Activated CD4-positive, alpha-beta T cell treated with anti-CD3 and anti-CD28 coated beads, Interleukin-2, amount 10 ng/mL, durations not matched to agents 24 days and 14 days (primary cell): ENCODE measurements at places on chromosomes 5 and 9. TPM values are rescaled to one million over a fixed set of nuclear protein-coding genes. Genes with fewer than 3 reads are reported as not detected.

DNA sequence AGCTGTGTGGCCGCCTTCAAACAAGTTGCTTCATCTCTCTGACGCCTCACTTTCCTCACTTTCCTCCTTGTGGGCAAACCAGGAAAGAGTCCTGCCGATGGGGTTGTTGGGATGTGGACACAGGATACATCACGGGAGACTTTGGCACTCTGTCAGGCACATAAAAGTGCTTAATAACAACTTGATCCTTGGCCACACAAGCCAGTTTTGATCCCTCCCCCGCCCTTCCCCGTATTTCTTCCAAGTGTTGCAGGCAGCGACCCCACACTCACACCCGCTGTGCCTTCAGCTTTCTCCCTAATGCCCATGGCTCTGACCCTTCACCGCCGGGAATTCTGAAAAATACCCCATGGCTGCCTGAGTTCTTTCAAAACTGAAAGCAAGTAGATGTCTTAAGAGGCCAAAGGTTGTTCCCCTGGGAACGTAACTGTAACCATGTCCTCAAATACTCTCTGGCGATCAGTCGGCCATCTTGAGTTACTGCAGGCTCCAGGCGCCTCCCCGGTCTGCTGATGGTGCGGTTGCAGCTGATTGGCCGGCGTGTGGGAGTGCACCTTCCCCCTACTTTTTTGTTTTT, 59.8 kb downstream of the ARHGEF37 start:
- DNase-seq, result no peak

Gene SREK1IP1
- 31.1 and 34.8 TPM in 2 replicates for total RNA-seq

DNA sequence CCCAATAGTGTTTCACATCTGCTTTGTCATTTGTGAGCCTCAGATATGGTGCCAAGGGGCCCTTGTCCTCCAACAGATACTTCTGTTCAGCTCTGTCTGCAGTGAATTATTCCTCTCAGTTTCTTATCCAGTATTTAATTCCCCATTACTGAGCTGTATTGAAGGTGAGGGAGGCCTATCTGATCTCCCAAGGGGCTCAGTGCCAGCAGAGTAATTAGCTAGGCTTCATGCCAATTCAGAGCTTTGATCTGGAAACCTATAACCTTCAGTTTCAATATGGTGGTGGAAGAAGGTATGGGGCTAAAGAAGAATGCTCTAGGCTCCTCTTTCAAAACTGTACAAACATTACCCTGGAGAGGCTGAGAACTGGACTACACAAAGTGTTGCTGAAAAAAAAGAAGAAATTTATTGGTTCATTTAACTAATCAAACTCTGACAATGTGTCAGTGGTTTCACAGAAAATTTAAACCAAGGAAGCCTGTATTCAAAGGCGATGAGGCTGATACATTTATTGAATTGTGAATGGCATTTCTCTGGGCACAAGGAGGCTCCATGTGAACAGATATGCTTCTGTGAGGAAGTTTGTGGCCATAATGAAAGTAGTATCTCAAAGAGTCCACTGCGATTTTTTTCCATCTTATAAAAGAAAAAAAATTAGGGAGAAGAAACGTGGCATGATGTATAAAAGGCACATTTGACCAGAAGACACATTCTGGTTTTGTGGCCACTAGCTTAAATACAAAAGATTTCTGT, 397.8 kb downstream of the TLE4 start:
- DNase-seq, result no peak

GRCh38 chr9:106587042-106587441, 275.9 kb upstream of the ZNF462 start:
- no peak for DNase-seq

GRCh38 chr9:101849102-101849707, 110.8 kb upstream of the GRIN3A start:
- DNase-seq, result no peak

DNA sequence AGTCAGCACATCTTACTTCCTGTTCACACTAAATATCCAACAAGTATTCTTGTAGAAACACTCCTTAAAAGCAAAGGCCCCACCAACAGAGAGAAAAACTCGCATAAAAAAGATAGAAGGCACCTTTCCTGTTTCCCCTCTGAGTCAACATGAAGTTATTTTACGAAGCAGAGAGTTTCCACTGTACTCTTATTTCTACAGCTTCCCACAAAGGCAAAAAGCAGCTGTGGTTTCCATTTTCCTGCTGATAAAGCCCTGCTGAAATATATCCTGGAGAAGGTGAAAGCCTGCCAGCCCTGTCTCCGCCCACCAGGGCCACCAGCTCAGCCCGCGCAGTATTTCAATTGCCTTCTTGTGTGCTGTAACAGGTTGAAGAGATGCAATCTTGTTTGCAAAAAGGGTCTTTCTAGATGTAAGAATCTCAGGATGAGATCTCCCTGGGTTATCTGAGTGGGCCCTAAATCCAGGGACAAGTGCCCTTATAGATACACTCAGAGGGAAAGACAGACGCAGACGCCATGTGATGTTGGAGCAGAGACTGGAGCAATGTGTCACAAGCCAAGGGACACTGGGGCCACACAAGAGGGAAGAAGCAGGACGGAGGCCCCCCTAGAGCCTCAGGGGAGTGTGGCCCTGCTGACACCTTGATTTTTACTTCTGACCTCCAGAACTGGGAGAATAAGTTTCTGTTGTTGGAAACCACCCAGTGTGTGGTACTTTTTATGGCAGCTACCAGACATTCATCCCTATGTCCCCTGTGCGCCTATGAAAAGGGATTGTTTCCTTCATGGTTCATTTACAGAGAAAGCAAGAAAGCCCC, 19.9 kb downstream of the SEMA4D start:
- peak; percentile 89 for DNase-seq
